Stomach (tissue), 19 donors: ENCODE measurements at places on chromosomes 5 and 9.

- DNase-seq = no peak
These were observed 192.4 kb upstream of the PUM3 start for GRCh38 chr9:3036333-3036700.

- peak; percentile 28 for DNase-seq
These were observed 256.3 kb downstream of the NFIB start for GRCh38 chr9:14057368-14058324.

DNA sequence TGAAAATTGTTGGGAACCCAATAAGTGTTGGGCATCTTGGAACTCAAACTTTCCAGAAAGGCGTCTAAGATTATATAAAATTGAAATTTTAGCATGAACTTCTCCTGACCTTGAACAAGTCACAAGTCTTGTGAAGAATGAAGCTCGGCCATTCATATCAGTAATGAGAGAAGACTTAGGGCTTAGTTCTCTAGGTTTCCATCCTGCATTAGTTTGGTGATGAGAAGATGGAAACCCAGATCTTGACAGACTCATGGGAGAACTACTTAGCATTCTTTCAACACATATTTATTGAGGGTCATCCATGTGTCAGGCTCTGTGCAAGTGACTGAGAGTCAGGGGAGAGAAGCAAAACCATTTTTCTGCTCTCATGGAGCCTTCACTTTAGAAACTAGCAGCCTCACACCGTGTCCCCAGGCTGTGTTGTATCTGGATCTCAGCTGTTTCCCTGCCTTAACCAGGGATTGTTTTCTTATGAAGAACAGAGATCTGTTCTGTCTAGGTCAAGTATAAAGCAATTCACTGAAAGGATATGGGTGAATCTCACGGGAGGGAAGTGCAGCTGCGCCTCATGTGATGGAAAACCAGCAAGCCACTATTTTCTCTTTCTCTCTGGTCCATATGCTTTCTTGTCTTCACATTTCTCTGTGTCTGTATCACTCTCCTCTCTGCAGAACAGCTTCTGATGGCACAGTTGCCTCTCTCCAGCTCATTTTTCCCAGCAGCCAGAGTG is 3.4 kb downstream of the GARNL3 start:
- DNase-seq = no peak

DNA sequence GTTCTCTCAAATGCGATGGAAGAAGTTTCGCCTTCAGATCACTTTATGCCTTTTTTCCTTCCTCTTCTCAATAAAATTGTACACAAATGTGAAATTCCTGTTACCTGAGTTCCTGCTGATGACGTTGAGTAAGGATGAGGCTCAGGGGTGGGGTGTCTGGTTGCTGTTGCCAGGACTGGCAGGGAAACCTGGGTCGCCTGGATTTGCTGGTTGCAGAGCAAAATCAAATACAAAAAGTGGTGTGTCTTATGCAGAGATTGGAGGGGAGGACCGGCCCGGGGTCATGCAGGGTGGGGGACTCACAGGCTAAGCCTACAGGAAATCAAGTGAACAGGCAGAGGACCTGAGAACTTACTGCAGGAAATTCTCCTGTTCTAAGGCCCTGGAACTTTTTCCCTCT is 39.2 kb downstream of the ANXA2R start:
- DNase-seq = no peak

DNA sequence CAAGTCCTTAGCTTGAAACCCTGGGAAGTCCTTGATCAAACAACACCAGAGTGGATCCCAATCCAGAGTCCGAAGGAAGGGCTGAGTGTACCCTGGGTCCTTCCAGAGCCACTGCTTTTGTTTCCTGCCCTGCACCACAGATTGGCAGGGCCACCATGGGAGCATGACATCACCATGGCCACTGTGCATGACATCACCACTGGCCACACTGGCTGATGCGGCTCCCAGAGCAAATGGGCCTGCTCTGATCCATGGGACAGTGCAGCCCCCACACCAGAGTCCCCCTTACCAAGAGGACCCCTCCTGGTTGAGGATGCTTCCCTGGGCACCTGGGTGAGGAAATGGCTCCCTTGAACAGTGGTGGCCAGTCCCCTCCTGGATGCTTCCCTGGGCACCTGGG is 9.9 kb downstream of the SLC6A3 start:
- DNase-seq = no peak

DNA sequence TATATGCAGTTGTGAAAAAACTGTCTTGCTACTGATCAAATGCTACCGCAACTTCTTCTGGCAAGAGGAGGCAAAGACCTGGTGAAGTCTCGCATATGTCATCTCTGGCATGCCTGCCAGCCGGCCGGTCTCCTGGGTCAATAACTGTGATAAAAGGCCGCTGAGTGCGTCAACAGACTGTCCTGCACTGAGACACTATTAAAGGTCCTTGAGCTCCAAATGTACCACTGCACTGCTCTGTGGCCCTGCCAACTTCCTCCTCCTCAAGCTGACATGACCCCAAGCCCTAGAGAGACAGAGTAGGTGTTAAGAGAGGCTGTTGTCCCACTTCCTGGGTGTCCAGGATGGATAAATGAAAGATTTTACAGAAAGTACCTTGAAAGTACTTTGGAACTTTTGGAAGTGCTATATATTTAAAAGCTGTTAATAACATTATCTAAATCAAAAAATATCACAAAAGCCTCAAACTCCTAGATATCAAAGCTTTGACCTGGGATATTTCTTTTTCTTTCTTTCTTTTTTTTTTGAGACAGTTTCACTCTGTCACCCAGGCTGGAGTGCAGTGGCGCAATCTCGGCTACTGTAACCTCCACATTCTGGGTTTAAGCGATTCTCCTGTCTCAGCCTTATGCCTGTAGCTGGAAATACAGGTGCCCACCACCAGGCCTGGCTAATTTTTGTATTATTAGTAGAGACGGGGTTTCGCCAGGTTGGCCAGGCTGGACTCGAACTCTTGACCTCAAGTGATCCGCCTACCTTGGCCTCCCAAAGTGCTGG is 31.5 kb downstream of the RAPGEF1 start:
- DNase-seq = peak; percentile 56

- no peak for DNase-seq
These were observed 18.4 kb upstream of the VPS13A start for GRCh38 chr9:77158772-77159513.

GRCh38 chr5:41841325-41841724 is 28.9 kb downstream of the OXCT1 start:
- no peak for DNase-seq

- DNase-seq = no peak
These were observed 61.1 kb upstream of the PALM2AKAP2 start for GRCh38 chr9:109718861-109719260.

- peak; percentile 56 for DNase-seq
These were observed 44.8 kb downstream of the PTPN3 start for GRCh38 chr9:109453210-109453842.

DNA sequence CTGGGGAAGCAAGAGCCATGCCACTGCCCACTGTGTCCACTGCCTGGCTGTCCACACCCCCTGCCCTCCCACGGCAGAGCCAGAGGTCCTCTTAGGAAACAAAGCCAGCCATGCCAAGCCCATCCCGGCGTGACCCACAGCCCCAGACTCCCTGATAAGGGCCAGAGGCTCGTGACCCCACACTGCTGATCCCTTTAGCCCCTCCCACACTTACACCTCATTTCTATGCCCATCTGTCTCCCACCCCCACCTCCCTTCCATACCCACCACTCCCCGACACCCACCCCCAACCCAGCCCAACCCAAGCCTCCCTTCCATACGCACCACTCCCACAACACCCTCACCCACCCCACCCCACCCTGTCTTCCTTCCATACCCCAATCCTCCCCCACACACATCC is 17.3 kb downstream of the PTGES start:
- no peak for DNase-seq

- DNase-seq = no peak
These were observed 11.3 kb downstream of the FBXO10 start for GRCh38 chr9:37564916-37565315.

DNA sequence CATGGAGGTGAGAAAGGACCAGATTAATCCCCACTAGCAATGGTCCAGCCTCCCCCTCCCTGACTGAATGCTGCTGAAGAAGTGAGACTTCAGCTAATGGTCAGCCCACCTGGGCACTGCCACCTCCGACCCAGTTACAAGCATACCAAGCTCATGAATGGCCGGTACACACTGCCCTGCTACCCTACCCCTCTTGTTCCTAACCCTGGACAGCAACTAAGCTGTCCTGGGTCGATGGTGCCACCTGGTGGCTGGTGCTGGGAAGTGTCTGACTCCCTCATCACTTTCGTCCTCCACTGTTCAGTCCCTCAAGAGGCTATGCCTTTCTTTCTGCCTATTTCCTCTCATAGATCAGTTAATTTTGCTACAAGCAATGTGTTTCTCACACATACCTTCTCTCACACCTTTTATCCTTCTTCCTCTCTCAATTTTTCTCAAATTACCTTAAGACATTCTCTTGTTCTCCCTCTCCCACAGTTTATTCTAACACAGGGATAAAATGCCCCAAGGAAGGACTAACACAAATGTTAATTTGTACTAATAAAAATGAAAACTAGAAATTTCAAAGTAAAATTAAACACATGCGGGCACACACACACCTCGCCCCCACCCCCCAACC is 42.4 kb downstream of the PAX5 start:
- DNase-seq = peak; percentile 31

DNA sequence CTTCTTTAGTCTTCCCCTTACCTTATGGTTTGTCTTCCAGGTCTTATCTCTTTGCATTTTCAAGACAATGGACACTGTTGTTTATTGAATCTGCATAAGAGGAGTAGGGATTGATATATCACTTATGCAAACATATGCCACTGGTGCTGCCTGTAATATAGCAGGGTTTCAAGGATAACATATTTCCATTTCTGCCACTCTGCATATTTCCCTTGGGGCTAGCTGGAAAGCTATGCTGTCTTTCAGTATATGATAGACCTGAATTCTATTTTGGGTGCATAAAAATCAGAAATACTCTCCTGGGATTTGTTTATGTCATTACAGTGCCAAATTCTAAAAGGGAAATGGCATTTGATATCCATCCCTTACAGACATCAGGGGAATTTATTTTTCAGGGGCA is 400.2 kb downstream of the TLR4 start:
- DNase-seq = no peak

DNA sequence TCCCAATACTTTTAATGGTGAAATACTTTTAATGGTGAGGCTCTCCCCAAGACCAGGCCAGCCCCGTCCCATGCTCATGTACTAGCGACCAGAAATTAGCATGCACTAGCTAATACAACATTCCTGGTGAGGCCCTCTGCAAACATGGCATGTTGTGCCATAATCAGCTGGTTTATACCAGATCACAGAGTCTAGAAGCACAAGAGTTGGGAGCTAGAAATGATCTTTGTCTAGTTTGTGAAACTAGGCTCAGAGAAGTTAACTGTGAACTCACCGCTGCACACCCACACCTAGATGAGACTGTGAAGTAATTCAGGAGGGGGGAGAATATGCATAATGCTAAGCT is 37.4 kb downstream of the MTMR12 start:
- DNase-seq = no peak

GRCh38 chr5:164577742-164578141 is 1072.3 kb downstream of the MAT2B start:
- no peak for DNase-seq

DNA sequence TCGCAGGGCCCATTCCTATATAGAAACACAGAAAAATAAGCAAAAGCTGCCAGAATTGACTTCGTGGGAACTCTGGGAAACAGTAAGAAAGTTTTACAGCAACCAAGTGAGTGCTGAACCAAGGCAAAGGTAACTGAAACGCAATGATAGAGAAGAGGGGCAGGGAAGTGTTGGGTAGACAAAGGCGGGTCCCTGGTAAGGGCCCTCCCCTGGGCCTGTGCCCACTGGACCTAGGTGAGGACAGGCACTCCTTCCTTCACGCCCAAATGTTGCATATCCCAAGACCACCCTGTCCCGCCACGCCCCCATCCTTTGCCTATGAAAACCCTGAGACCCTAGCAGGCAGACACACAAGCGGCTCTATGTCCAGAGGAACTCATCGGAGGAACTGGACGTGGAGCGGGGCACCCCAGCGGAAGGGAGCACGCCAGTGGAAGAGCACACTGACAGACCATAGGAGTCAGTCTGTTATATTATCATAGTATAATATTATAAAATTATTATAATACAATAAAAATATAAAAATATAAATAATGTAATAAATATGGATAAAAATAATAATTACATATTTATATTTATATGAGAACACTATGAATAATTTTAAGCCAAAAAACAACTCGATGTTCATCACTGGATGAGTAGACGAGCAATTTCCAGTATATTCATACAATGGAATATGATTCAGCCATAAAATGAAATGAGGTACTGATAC is 27.9 kb downstream of the CDKN2A start:
- no peak for DNase-seq

DNA sequence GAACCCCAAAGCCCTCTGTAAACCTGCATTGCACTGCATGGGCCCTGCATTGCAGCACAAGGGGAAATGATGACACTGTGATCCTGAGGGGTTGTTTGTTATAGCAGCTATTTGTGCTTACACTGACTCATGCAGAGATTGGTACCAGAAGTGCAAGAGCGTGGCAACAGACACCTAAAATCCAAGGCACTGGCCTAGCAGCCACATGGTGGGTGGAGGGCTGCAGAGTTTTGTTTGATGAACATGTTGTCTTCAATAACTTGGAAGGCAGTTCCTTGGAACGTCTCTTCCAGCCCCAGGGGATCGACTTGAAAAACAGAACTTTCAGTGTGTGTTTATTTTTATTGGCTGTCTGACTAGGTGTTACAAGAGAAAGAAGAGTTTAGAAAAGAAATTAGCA is 14.5 kb downstream of the FCN2 start:
- DNase-seq = peak; percentile 8

DNA sequence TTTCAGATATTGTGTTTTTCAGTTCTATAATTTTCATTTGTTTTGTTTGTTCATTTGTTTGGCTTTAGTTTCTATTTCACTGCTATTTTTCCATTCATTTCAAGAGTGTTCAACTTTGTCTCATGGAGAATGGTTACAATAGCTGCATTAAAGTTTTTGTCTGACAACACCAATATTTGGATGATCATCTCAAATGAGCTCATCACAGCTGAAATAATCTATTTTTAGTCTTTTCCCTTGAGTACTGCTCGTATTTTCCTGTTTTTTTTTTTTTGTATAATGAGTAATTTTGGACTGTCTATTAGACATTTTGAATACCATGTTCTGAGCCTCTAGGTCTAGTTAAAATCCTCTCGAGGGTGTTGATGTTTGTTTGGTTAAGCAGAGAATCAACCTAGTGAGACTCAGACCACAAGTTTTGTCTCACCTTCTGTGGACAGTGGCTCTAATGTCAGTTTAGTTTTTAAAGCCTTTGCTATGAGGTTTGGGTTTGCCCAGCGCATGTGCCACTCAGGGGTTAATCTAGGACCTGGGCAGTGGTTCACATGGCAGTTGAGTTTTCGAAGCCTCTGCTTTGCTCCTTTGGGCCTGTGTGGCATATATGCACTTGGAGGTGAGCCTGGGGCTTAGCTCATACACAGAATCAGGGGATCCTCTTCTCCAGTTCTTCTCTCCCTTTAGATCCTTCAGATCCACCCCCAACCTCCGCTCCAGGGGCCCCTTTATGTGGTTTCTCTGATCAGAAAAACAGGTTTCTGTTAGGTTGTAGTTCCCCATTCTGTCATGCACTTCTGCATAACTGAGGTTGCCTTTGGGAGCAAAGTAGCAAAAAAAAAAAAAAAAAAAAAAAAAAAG is 79.8 kb downstream of the ARSB start:
- DNase-seq = no peak

- DNase-seq = no peak
These were observed 176.0 kb downstream of the DAB2IP start for GRCh38 chr9:121827251-121827967.
